ENCODE measurements at places on chromosomes 2 and 18.

DNA sequence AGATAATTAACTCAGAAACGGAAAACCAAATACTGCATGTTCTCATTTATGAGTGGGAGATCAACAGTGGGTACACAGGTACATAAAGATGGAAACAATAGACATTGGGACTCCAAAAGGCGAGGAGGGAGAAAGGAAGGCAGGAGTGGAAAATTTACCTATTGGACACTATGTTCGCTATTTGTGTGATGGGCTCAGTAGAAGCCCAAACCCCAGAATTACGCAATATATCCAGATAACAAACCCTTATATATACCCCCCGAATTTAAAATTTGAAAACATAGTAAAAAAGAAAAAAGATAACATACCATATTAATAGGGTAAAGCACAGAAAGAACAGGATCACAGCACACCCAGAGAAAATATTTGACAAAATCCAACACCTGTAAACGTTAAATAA lies 1351.7 kb upstream of the FAM98A start:
- DNase-seq = no peak

GRCh38 chr18:43396266-43396665 lies 119.0 kb upstream of the SYT4 start:
- no peak for DNase-seq

DNA sequence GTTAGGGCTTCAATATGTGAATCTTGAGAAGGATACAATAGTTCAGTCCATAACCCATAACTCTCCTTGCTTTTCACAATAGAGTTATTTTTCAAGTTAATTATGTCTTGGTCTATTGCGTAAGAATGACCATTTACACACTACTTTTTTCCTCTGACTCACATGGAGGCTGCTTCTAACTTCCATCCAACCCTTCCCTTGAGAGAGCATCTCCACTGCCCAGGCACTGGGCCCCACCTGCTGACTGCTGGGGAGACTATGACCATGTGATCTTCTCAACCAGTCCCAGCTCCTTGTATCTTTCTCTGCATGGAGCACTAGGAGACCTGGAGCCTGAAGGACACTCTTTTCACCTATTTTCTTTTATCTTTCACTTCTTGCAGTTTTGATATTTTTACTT lies 251.5 kb downstream of the GPD2 start:
- no peak for DNase-seq

GRCh38 chr2:33660416-33661123 lies 61.5 kb upstream of the FAM98A start:
- DNase-seq = no peak

DNA sequence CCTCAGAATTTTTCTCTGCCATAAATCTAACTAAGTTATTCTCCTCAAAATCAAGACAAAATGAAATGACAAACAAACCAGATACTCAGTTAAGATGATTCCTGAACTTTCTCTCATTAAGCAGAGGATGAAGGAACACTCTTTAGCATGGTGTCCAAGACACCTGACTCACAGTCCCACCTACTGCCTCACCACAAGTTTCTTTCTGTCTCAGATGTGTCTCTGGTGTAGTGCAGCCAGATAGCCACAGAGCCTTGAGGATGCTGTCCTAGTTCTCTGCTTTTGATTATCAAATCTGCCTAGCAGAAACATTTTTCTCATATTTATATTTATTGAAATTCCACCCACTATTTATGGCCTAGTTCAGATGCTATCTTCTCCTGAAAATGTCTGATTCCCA lies 103.6 kb upstream of the TMEM200C start:
- DNase-seq = no peak

- DNase-seq = no peak
Observed at GRCh38 chr2:201559067-201559710, 84.1 kb downstream of the TMEM237 start.

DNA sequence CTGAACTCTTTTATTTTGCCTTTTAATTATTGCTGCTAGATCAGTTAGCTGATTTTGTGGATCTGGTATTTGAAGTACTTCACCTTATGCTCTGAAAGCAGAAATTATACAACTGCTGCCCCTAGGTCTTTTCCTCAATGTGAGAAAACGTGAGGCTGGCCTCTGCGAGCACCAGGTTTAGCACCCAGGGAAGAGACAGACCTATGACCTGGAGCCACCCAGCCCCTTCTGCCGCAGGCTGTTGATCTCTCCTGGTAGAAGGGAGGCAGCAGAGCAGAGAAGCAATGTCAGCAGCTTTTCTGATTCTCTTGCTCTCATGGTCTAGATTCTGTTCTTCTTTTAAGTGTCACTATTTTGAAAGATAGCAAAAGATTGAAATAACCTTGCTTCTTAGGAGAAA lies 19.9 kb downstream of the TRAPPC12 start:
- no peak for DNase-seq

DNA sequence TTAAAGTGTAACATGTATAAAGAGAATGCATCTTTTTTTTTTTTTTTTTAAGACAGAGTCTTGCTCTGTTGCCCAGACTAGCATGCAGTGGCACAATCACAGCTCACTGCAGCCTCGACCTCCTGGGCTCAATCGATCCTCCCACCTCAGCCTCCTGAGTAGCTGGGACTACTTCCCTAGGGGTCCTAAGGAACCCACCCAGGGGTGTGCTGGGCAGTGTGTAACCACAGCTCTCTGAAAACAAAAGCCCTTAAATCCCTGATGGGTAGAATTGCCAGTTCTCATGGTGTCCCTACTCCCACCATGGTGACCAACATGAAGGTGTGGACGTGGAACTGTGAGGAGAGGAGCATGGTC lies 105.6 kb upstream of the ST3GAL5 start:
- DNase-seq = peak; percentile 3

DNA sequence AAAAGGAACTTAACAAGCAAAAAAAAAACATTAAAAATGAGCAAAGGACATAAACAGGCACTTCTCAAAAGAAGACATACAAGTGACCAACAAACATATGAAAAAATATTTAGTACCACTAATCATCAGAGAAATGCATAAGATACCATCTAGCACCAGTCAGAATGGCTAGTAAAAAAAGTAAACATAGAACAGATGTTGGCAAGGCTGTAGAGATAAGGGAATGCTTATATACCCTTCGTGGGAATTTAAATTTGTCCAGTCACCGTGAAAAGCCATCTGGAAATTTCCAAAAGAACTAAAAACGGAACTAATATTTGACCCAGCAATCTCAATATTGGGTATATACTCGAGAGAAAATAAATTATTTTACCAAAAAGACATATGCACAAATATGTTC lies 1751.3 kb upstream of the LRRTM1 start:
- DNase-seq = no peak

GRCh38 chr2:230885463-230886130 lies 20.9 kb downstream of the ITM2C start:
- DNase-seq = no peak

- no peak for DNase-seq
Observed at GRCh38 chr18:30432349-30432748, 610.2 kb downstream of the DSC3 start.

- no peak for DNase-seq
Observed at GRCh38 chr2:134593519-134593918, 125.3 kb downstream of the TMEM163 start.

All from cardiac septum (tissue), 1 donor.